Right cardiac atrium (tissue), 5 donors: ENCODE measurements at places on chromosomes 16 and 17. TPM values are rescaled to one million over a fixed set of nuclear protein-coding genes. Genes with fewer than 3 reads are reported as not detected.

The AMZ2 gene
- 90.9 TPM for total RNA-seq

The SNF8 gene
- total RNA-seq = 120 TPM

- no peak for DNase-seq
Measured at GRCh38 chr16:66267292-66268014, 99.0 kb upstream of the CDH5 start.

The IL4R gene
- 51.0 TPM for total RNA-seq

The CD300H gene
- not detected for total RNA-seq

DNA sequence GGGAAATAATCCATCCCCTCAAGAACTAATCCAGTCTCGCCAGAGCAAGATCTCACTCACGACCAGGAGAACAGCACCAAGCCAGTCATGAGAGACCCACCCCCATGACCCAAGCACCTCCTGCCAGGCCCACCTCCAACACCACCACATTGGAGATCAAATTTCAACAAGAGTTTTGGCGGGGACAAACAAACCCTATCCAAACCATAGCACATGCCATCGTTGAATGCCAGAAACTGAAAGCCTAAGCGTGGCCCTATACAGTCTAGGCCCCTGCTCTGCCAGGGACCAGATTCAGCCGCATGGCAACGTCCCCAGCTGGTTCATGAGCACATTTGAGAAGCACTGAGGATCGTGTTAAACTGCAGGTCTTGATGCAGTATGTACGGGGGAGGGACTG lies 57.3 kb downstream of the AXIN2 start:
- no peak for DNase-seq

The TUBG2 gene
- total RNA-seq = 18.1 TPM

The SLC2A4 gene
- total RNA-seq = 104 TPM

- peak; percentile 59 for DNase-seq
Measured at GRCh38 chr17:27762527-27763305, 37.6 kb downstream of the NOS2 start.

The MAPT gene
- 8.2 TPM for total RNA-seq

DNA sequence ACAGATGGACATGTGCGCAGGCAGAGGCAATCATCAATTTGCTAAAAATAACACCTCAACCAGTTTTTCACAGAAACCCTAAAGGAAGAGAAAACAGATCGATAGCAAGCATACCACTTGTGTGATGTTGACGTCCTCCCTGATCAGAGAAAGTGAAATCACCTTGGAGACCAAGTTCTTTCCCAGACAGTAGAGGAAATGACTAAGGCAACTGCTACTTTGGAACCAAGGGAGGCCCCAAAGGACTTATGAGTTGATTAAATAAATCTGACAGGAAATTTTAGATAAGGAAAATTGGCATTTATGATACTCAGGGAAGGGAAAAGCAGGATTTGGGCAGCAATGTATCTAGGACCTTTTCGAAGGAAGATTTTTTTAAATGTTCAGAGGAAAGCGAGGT lies 267.1 kb upstream of the ASIC2 start:
- no peak for DNase-seq

DNA sequence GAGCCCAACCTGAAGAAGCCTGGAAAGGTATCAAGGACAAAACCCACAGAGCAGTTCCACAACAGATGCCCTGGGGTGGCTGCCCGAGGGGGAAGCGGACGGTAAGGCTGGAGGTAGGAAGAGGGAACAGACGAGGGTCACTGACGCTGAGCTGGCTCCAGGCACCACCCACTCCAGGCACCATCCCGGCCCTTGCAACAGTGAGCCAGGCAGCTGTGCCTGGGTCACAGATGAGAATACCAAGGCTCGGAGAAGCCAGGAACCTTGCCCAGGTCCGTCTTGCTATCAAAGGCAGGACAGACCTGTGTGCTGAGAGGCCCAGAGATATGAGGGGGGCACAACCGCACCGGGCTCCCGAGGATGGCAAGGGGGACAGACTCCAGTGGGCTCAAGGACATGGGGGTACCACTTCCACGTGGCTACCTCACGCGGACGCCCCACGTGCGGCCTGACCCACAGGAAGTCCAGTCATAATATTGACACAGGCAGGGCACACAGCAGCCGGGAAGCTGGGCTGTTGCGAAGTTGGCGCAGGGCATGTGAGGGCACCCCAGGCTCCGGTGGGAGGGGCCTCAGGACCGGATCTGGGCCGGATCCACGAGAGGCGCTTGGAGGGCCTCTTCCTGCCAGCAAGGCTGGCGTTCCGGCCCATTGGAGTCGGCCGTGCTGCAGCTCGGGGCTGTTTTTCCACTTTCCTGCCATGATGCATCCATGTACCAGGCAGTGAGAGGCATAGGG lies 29.9 kb downstream of the PEMT start:
- DNase-seq = peak; percentile 87
